GM23338 (cell line): ENCODE measurements at places on chromosomes 11 and 22.

DNA sequence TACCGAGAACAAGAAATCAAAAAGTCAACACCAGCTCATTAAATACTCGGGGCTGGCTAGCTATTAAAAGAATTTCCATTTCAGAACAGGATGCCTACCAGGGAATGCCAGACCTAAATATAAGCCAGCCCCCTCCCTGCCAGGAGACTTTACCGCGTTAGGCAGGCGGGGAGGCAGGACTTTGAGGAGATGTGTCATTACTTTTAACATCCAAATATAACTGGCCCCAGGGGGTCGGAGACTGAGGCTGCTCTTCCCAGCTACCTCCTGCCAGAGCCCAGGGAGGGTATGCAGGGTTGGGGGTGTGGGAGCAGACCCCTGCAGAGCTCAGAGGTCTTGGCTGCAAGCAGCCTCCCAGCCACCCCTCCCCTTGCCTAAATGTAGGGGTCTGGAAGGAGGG is 183.5 kb downstream of the DSCAML1 start:
- DNase-seq, result peak; percentile 56

- no peak for DNase-seq
Observed at GRCh38 chr11:68673991-68674390, 10.4 kb upstream of the GAL start.

GRCh38 chr22:23130697-23131096 is 11.1 kb downstream of the RSPH14 start:
- no peak for DNase-seq

DNA sequence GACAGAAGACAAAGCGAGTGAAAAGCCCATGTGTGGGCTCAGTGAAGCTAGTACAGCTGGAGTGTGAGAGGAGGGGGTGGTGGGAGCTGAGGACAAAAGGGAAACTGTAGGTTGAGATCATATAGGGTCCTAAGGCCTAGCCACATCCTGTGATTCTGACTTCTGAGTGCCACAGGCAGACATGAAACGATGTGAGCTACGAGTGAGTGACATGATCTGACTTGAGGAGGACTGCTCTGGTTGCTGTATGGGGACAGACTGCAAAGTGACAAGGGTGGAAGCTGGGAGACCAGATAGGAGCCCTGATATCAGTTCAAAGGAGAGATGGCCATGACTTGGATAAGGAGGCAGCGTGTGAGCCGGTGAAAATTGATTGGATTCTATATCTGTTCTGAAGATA is 85.4 kb downstream of the MICAL2 start:
- DNase-seq, result no peak

DNA sequence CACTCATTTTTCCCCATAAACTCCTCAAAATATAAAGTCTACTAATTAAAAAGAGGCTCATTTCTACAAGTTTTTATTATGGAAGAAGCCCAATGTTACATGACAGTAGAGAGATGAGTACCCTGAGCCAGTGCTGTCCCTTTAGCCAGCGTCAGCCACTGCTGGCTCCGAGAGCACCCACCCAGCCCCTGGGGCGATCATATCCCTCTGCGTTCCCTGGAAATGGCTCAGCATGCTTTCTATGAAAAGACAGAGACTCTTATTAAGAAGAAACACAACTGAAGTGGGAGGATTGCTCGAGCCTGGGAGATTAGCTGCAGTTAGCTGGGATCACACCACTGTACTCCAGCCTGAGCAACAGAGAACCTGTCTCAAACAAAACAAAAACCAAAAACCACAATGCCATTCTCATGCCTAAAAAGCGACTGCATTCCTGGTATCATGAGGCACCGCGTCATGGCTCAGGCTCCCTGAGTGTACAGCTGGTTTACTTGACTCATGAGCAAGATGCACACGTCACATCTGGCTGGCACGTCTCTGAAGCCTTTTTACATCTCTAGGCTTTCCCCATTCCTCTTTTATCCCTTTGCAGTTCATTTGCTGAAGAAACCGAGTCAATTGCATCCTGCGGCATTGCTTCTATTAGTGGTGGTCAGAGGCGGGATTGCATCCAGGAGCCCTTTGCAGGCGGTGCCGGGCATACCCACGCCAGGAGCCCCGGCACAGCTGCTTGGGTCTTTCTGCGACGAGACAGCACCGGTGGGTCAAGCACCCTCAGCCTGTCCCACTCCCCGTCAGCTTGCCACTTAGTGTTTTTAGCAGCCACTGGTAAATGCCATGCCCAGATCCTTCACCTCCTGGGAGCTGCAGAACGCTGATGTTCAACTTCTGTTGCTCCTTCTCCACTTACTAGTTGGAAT is 119.9 kb downstream of the CTTN start:
- peak; percentile 50 for DNase-seq
